ENCODE measurements at places on chromosomes 1 and 21.

GRCh38 chr1:65065524-65066418 lies 82.2 kb upstream of the AK4 start:
- DNase-seq = no peak

DNA sequence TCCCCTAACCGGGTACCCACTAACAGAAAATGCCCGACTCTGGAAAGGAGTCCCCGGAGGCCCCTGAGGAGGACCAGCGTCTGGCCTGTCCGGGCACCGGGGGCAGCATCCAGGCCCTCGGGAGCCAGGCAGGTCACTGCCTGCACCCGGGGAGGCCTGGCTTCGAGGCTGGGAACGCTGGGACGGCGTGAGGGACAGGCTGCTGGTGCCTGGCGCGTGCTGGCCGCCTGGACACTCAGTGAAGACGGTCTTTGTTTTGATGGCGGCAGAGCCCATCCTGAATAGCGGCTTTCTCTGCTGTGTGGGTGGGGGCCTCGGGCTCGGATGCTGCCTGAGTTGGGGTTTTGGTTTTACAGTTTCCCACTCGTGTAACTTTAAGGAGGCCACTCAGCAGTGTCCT lies 37.6 kb downstream of the PRKCZ start:
- no peak for DNase-seq

GRCh38 chr1:35269201-35269988 lies 886 bp downstream of the ZMYM4 start:
- DNase-seq = no peak

DNA sequence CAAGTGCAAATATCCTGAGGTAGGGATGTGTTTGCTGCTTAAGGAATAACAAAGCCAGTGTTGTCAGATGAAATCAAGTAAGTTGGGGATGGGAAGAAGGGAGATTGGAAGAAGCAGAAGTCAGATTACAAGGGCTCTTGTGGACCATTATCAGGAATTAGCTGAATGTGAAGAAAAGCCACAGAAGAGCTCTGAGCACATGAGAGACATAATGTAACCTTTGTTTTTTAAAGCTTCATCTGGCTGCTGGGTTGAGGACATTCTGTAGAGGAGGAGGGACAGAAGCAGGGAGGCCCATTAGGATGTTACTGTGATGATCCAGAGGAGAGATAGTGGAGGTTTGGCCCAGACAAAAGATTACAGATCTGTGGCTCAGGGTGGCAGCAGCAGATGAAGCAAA lies 111.7 kb downstream of the DUSP10 start:
- DNase-seq = no peak

- DNase-seq = no peak
These were observed 11.2 kb downstream of the PRMT2 start for GRCh38 chr21:46646541-46647154.

- no peak for DNase-seq
These were observed 87.0 kb upstream of the WARS2 start for GRCh38 chr1:119227456-119227855.

DNA sequence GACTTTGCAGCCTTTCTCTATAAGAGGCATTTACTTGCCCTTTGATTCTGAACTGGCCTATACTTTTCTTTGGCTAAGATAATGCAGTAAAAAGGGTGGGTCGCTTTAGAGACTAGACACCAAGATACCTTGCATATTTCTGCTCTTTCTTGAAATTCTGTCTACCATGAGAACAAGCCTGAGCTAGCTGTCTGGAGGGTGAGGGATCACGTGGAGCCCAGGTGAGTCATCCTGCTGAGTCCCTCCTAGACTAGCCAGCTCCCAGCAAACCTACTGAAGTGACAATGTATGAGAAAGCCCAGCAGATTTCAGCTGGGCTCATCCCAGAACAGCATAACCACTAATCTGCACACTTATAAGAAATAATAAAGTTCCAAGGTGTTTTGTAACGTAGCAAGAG lies 408.0 kb upstream of the KAZN start:
- DNase-seq = peak; percentile 53

DNA sequence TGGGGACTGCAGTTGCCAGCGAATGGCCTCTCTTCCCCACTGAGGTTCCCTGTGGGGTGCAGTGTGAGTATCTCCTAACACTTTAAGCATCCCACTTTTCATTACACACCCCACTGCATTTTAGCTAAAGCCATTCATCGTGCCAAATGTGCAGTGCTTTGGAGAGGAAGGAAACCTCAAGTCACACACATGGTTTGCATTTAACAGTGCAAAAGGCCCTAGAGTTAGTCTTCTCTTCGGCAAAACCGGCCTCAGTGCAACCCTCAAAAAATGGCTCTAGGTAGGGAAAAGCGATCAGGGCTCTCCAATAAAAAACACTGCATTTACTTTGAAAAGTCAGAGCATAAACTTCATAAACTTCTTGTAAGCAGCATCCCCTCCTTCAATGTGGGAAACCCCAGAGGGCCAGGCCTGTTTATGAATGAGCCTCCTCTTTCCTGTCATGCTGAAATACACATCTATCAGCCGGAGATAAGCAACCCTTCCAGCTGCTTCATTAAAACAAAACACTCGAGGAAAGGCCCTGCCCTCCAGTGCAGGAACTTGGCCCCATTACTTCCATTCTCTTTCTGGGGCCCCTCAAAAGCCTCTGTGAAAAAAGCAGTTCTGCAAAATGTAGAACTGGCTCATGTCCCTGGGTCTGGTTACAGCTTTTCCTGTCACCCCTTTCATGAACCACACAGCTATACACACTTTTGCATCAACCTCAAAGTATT lies 184.0 kb downstream of the CDC7 start:
- no peak for DNase-seq

- no peak for DNase-seq
These were observed 32.4 kb downstream of the SLAMF1 start for GRCh38 chr1:160614410-160614809.
